Tibial artery (tissue), 4 donors: ENCODE measurements at places on chromosomes 2 and 18.

DNA sequence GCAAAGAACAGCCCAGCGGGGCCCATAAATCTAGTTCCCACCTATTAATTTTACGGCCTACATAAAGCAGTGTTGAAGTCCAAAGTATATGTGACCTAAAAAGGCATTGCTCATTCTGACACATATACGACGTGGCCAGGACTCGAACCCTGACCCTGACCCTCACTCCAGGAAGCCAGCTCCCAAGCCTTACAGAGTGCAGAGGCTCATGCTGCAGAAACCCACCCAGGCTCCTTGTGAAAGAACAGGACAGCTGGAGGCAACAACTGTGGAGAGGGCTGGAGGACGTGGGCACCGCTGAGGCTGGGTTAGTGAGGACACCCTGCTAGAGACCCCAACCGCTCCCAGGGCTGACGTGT lies 221.6 kb downstream of the CYP26B1 start:
- DNase-seq = no peak

DNA sequence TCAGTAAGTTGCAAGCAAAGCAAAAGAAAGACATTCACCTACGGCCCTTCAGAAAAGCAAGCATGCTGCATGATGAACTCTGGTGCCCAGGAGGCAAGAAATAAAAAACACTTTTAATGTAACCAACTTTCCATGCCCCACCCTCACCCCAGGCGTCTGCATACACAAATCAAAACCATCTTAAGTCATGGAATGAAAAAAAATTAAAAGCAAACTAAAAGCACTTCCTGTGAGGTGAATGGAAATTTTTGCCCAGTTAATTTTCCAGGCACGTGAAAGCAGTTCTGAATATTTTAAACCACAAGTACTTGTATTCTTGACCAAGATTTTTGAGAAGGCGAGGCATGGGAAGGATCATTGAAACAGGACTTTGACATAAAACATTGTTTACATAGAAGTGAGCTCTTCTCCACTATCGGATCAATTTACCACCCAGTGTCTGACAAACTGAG lies 2.5 kb upstream of the ICOS start:
- DNase-seq = no peak

GRCh38 chr2:236795169-236795860 lies 225.7 kb downstream of the ACKR3 start:
- DNase-seq = no peak

DNA sequence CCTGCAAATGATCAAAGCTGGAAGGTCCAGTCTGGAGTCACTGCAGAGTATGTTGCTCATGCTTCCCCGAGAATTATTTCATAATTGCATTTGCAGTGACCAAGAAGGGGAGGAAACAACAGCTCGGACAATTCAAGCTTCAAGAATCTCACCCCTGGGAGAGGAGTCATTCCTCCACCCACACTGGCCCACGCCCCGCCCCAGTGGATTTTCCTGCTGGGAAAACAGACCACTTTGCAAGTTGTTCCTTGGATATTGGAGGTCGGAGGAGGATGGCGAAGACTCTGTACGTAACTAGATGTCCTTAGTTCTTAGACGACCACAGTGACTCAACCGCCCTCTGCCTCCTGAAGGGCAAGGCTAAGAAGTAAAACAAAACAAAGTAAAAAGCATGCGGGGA lies 159.4 kb downstream of the TPO start:
- no peak for DNase-seq

GRCh38 chr18:26290385-26290784 lies 64.1 kb downstream of the TAF4B start:
- no peak for DNase-seq

DNA sequence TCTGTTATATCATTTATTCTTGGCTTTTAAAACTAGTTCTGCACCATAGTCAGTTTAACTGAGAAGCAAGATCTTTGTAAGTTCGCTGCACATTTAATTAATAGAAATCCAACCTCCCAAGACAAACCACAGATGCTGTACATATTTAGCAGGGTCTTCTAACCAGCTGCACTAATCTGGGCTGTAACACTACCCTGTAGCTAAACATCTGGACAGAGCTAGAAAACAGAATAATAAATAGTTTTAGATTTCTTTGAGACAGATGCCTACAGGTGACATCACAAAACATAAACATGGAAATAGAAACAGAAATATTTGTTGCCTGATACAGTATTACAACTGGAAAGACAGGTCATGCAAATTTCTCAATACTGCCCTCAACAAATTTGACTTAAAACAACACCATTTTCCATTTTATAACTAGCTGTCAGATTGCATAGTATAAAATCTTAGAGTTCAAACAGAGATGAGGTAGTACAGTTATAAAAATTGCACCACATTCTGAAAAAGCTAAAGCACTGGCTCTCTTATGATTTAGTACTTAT lies 315.1 kb downstream of the NR4A2 start:
- DNase-seq = no peak

DNA sequence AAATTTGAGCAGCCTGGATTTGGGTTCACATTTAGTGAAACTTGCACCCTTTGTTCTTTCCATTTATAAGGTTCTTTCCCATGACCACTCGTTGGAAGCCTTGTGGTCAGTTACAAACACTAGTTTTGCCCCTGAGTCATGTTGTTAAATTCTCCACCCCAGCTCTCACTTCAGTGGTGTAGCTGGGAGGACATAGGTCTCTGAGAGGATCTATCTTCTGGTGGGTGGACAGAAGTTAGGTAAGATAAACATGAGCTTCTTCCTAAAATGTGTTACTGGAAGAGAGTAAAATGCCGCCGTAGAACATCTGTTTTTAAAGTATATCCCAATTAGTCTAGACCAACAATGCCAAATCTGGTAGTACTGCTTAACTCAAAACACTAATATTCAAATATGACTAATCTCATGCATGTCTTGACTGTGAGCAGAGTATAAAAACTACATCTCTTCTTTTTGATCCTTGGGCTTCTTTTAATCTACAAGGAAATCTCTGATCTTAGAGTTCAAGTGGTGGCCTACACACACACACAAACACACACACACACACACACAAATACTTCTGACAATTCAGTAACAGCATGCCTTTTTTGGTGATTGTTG lies 162.6 kb upstream of the FN1 start:
- DNase-seq = no peak

DNA sequence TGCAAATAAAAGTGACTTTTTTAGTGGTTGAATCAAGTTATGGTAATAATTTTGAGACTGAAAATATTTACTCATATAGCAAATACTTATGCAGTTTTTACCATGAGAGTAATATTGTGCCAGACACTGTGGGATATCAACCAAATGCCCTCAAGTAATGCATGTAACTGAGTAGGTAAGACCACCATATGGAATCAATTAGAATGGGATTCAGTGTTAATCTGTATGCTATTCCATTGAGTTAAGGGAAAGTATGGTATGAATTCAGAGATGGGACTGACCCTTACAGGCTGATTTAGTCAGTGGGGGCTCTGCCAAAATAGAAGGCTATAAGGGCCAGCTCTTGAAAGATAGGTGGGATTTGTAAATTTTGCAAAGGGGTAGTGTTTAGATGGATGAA lies 131.6 kb downstream of the CCDC85A start:
- DNase-seq = no peak

- no peak for DNase-seq
Measured at GRCh38 chr2:22855081-22855480, 529.9 kb upstream of the KLHL29 start.

GRCh38 chr2:151967829-151968722 lies 130.8 kb downstream of the CACNB4 start:
- DNase-seq = no peak

DNA sequence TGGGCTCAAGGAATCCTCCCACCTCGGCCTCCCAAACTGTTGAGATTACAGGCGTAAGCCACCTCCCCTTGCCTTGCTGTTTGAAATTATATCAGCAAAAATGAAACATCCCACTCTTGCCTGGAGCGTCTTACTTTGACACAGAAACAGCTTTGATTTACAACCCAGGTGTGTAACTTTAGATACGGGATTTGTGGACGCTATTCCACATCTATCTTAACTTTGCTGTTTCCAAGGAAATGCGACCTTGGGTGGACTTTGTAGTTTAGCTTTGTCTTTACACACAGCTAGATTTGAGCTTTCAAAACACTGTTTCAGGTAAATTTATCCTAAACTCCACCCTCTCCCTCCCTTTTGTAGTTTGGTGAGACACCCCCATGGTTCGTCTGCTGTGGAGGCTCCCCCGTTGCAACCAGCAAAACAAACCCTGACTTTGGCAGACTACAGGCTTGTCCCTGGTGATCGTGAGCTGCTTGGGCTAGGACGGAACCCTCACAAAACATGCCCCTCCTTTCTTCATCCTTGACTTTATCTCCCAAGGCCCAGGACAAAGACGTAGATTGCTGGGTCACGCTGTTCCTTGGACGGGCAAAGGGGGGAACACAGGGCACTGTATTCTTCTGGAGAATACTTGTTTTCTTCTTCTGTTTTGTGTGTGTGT lies 5.5 kb upstream of the MSH6 start:
- DNase-seq = no peak

GRCh38 chr2:177822941-177823340 lies 249.6 kb downstream of the PDE11A start:
- no peak for DNase-seq

GRCh38 chr2:99066075-99066958 lies 75.2 kb upstream of the C2orf15 start:
- no peak for DNase-seq

DNA sequence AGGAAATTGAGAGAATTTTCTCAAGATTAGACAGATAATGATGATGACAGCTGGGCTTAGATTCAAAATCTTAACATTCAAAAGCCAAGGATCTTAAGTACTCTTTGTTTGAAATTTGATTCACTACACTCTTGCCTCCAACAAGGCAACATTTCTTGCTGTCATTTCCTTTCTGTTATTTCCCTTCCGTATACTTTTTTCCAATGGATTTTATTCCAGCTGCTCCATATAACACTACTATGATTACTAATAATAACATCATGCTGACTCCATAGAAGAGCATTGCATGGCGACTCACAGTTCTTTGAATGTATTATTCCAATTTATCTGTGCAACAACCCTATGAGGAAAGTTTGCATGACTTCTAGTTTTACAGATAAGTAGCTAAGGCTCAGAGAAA lies 33.9 kb upstream of the CCDC102B start:
- DNase-seq = no peak

- no peak for DNase-seq
Measured at GRCh38 chr2:127401757-127402695, 14.3 kb upstream of the MAP3K2 start.

GRCh38 chr2:178928077-178928476 lies 120.9 kb upstream of the TTN start:
- DNase-seq = no peak

- DNase-seq = no peak
Measured at GRCh38 chr2:30305235-30305634, 73.9 kb downstream of the LBH start.

- DNase-seq = no peak
Measured at GRCh38 chr2:211344289-211344688, 787.9 kb downstream of the CPS1 start.

- no peak for DNase-seq
Measured at GRCh38 chr2:235857598-235857997, 310.6 kb downstream of the GBX2 start.

DNA sequence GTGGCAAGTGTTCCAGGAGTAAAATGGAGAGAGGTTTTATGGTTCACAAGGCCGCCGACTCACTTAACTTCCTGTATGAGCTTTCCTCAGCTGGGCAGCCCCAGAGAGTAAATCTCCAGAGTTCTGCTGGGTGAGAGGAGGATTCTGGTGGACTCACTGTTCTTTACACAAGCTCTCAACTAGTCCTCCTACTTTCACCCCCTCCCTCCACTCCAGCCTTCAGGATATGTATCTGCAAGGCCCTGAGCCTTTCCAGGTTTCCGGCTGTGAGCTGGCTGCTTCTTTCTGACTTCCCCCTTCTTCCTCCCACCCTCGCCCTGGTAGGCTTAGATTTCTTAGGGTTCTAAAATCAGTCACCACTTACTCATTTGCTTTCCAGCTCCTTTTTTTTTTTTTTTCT lies 34.0 kb downstream of the EML6 start:
- no peak for DNase-seq

- DNase-seq = no peak
Measured at GRCh38 chr2:50627505-50627904, 404.4 kb downstream of the NRXN1 start.

- no peak for DNase-seq
Measured at GRCh38 chr2:217568289-217568971, 434.4 kb downstream of the TNS1 start.

GRCh38 chr2:67515538-67515937 lies 118.4 kb downstream of the ETAA1 start:
- DNase-seq = no peak

DNA sequence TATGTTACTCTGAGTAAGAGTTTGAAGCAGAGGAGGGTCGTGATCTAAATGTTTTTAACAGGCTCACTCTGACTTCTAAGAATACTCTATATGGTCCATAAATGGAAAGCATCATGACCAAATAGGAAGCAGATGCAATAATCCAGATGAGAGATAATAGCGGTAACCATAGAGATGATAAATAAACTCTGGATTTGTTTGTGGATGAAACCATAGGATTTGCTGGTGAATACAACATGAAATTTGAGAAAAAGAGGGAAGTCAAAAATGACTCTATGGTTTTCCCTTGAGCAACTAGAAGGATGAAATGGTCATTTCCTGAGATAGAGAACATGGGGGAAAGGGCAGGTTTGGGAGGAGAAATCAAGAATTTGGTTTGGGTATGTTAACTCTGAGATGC lies 3.9 kb downstream of the HEATR5B start:
- DNase-seq = no peak

GRCh38 chr2:113157118-113157896 lies 16.5 kb upstream of the PSD4 start:
- DNase-seq = peak; percentile 49

GRCh38 chr2:36859366-36859792 lies 107.0 kb downstream of the STRN start:
- no peak for DNase-seq

DNA sequence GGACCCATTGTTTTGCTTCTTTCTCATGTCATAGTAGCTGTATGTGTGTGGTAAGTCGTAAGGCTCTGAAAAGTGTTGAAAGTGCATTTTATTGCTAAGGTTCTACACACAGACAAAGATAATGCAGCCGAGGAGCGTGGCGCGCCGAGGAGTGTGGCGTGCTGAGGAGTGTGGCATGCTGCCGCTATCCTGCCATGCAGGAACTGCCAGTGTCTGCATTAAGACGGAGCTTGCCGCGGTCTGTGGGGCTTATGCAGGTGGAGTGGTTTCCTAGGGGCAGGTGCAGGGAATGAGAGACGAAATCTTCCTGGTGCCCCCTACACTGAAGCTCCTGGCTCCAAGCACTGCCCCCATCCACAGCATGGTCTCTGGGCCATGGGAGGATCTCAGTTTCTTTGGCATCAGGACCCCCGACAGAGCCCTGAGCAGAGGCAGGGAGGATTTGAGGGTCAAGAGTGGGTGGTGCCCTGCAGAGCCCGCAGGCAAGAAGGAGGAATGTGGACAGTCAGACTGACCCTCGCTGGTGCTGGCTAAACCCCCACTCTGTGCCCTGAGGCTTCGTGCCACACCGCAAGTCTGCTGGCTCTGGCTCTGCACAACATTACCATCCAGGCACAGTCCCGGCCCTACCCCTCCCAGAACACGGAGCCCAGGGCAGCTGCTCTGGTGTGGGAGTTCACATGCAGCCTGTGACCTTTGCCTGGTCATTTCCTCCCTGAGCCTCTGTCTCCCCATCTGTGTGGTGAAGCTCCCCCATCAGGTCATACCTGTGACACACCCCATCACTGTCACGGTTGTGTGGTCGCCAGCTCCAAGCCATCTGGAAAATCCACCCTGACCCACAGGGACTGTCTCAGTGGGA lies 3.2 kb downstream of the SNED1 start:
- no peak for DNase-seq

- DNase-seq = no peak
Measured at GRCh38 chr2:96930351-96931010, 55.9 kb downstream of the FAM178B start.
